ENCODE measurements at places on chromosomes 3 and 15. TPM values are rescaled to one million over a fixed set of nuclear protein-coding genes. Genes with fewer than 3 reads are reported as not detected.

Gene CACNA2D3
- total RNA-seq = not detected

Gene CCRL2
- total RNA-seq = not detected

Gene FBLN2
- 254 TPM for total RNA-seq

Gene CPLX3
- total RNA-seq = not detected

Gene ALDH1L1
- total RNA-seq = not detected

Gene CKMT1A
- total RNA-seq = not detected

Gene MYZAP
- total RNA-seq = under 0.01 TPM

Gene ATP8B4
- 0.42 TPM for total RNA-seq

Gene ZDHHC3
- 27.9 TPM for total RNA-seq

Gene GPR149
- not detected for total RNA-seq

Gene ARPP21
- total RNA-seq = not detected

Gene GOLGA8S
- total RNA-seq = not detected

Gene STRIT1
- total RNA-seq = not detected

Gene ADGRG7
- 0.30 TPM for total RNA-seq

Gene GATM
- total RNA-seq = 0.28 TPM

Gene ARNT2
- total RNA-seq = 1.8 TPM

Gene ZNF502
- 5.9 TPM for total RNA-seq

Gene STAB1
- total RNA-seq = 1.1 TPM

Gene APEH
- total RNA-seq = 140 TPM

Gene COL7A1
- 55.2 TPM for total RNA-seq

Gene SI
- total RNA-seq = not detected

Gene PIGZ
- total RNA-seq = 2.7 TPM

Gene KIF9
- 1.2 TPM for total RNA-seq

Gene CYP8B1
- not detected for total RNA-seq

Gene ILDR1
- not detected for total RNA-seq

Gene NDN
- 94.7 TPM for total RNA-seq

Gene IREB2
- 30.0 TPM for total RNA-seq

Gene GAP43
- 0.89 TPM for total RNA-seq

Gene GCHFR
- 2.4 TPM for total RNA-seq

Gene TM4SF18
- 0.46 TPM for total RNA-seq

Gene SEMA6D
- 0.46 TPM for total RNA-seq

Gene CCR8
- not detected for total RNA-seq

Gene LRRC31
- total RNA-seq = not detected

Gene PLS1
- total RNA-seq = 2.7 TPM

Gene AMIGO3
- not detected for total RNA-seq

Data from smooth muscle cell of the umbilical artery (primary cell).